Esophagus squamous epithelium (tissue), 5 donors: ENCODE measurements at places on chromosomes 7 and 10.

DNA sequence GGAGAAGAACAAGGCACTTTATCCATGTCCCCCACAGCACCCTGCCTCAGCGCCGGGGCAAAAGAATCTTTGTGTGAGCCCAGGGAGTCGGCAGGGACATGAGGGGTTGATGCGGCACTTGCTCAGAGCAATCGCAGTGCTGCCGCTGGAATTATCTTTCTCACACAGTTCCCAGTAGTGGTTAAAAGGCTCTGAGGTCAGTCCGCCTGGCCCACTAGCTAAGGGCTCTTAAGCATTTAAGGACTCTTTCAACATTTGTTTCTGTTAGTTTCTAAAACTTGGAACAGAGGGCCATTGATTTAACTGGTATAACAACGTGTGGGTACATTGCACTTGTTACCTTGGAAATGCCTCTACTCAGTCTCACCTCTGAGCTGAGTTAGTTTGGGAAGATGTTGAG is 208.0 kb upstream of the C7orf33 start:
- DNase-seq = no peak

DNA sequence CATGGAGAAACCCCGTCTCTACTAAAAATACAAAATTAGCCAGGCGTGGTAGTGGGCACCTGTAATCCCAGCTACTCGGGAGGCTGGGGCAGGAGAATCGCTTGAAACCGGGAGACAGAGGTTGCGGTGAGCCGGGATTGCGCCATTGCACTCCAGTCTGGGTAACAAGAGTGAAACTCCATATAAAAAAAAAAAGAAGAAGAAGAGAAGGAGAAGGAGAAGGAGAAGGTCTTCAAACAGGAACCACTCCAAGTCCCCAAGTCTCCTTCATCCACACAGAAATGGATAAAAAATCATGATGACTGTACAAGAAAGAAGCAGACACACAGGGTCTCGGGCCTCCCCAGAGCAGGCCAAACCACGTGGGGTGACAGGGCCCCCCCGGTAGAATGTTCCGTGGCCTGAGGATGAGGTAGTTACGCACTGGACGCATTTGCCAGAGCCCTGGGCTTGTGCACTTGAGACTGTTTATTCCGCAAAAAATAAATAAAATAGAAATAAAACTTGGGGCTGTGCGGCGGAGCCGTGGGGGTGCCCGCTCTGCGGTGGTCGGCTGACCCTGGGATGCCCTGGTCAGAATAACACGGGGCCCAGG is 15.8 kb downstream of the VENTX start:
- no peak for DNase-seq

- DNase-seq = no peak
These were observed 8.4 kb downstream of the BNIP3 start for GRCh38 chr10:131973160-131973951.

GRCh38 chr10:11499425-11500071 is 111.9 kb downstream of the USP6NL start:
- DNase-seq = no peak

DNA sequence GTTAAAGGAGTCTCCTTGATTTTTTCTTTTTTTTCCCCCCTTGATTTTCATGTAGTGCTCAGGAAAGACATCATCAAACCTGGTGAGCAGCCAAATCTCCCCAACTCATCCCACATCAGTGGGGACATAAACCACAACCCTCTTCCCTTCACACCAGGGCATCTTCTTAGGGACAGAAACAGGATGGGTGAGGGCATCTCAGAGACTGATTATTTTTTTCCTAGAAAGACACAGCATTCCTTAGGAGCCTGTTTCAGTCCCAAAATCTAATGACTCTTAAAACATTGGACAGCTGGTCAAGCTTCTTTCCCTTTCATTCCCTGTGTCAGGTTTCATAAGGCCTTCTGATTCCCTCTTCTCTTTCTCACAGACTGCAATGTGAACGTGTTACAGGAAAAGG is 31.5 kb upstream of the GSAP start:
- DNase-seq = no peak

GRCh38 chr10:46524472-46525176 is 31.8 kb downstream of the GPRIN2 start:
- DNase-seq = no peak

GRCh38 chr7:128794020-128794419 is 2.3 kb downstream of the CCDC136 start:
- no peak for DNase-seq

DNA sequence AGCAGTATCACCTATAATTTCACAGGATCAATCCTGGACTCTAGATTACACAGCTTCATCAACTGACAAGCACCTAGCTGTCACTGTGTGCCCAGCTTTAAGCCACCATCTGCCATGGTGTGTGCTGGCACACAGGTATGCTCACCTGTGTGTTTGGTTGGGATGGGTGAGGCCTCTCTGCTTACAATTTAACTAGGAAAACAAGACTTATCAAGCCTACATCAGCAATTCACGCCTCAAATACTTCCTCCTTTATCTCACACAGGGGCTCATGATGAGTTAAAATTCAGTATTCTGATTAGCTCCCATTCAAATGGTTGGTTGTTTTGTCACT is 608.2 kb downstream of the PARD3 start:
- no peak for DNase-seq

- no peak for DNase-seq
These were observed 141.7 kb downstream of the SORCS1 start for GRCh38 chr10:107022600-107023354.

- DNase-seq = no peak
These were observed 30.2 kb upstream of the ERCC6 start for GRCh38 chr10:49569031-49569631.

DNA sequence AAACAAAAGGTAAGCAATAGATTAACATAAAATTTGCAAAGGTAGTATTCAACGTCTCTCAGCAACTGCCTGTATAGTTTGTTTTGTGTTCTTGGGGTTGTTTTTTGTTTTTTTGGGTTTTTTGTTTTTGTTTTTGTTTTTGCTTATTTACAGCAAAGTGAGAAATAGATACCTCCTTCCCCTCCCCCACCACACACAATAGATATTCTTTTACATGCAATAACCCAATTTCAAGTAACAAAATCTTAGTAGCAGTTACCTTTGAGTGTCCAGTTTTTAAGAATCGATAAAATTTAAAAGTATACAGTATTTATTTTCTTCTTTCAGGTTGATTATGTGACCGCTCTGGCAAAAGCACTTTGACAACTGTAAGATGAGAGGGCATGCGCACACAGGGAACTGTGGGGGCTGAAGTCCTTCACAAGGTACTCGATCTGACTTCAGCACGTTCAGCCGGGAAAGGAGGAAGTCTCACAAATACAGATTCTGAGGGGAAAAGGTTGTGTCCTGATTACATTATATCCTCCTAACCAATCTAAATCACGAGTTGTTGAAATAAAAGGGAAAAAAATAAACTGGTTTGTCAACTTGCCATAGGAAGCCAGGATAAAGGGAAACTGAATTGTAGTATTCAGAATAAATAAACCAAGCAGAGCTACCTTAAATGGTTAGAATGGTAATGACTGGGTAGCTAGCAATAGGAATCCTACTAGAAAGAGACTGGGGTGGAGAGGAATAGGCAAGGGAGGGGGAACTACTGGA is 47.8 kb downstream of the CPEB3 start:
- DNase-seq = no peak

DNA sequence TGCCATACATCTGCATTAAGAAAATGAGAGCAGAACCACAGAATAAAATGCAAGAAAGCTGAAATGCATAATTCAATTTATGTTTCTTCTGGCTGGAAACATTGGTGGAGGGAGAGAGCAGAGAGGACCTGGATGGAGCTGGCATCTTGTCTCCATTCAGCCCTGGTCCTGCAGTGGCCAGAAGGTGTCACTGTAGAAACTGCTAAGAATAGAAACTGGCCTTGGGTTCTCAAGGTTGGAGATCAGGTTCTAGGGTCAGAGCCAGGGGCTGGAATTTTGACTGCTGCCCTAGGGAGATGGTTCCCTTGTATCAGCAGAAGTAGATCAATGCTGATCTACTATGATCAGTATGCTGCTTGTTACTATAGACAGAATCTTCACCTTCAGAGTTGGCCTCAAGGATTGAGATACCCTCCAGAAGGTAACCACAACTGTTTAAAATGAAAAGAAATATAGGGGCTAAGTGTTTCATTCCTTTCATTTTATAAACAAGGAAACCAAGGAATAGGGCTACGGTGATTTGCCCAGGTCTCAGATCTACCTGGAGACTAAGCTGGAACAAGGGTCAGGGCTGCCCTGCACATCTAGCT is 13.1 kb downstream of the TAS2R41 start:
- DNase-seq = no peak

GRCh38 chr10:125626671-125627070 is 56.3 kb downstream of the TEX36 start:
- no peak for DNase-seq

GRCh38 chr7:128928882-128929788 is 8.6 kb upstream of the IRF5 start:
- DNase-seq = no peak

DNA sequence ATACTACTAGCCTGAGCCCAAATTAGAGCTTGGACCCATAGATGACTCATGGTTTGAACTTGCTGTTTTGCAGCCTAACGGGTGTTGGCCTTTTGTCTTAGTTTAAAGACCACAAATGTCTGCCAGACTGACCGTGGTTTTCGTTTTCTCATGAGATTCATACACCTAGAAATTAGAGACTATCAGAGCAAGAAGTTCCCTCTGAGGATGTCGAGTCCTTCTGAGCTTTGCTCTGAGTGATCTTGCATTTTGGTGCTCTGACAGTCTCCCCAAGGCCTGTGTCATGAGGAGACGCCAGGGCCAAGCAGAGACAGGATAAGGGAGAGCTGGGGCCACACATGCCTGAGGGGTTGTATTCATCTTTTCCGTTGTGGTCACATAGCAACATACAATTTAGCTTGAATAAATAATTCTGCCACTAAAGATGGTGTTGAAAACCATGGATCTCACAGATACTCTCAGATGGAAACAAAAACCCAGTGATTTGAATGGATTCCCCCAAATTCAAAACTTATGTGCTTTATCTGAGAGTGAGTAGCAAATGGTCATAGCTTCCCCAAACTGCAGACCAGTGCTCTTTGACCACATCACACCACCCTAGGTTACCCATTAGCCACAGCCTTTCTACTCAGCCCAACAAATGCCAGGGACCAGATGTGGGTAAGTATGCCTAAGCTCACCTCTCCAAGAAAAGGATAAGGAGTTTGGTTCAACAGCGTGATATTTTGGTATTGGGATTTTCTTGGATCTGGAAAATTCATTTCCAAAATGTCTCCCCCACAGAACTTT is 762.0 kb upstream of the IGFBP3 start:
- DNase-seq = no peak

DNA sequence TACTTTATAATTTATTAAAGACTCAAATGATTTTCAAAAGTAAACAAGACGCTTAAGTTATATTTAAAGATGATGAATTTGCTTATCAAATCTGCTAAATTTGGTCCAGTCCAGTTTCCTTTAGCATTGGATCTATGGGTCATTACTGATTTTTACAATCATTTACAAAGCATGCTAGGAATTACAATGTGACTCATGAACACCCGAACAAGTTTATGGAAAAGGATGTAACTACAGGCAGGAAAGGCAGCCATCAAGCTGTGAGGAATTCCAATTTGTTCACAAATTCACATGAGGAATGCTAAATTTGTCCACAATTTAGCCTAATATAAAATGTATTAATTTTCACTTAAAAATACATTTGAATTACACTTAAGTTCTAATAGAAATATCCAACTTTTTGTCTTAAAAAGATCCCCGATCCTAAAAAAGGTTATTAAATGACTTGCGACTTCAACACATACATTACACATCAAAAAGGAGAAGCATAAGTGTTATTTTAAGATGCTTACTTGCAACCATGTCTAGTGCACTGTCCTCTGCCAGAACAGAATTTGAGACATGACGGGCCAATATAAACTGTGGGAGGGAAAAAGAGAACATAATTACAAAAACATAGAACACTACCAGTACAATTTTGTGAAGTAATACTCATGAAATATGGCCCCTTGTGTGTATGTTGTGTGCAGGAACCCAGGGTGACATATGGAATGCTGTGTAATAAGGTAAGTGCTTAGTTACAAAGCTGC is 194.2 kb upstream of the SLC26A5 start:
- DNase-seq = no peak

GRCh38 chr7:105827151-105827875 is 49.1 kb downstream of the ATXN7L1 start:
- no peak for DNase-seq

- DNase-seq = no peak
These were observed 20.0 kb downstream of the CUBN start for GRCh38 chr10:17109475-17110207.

DNA sequence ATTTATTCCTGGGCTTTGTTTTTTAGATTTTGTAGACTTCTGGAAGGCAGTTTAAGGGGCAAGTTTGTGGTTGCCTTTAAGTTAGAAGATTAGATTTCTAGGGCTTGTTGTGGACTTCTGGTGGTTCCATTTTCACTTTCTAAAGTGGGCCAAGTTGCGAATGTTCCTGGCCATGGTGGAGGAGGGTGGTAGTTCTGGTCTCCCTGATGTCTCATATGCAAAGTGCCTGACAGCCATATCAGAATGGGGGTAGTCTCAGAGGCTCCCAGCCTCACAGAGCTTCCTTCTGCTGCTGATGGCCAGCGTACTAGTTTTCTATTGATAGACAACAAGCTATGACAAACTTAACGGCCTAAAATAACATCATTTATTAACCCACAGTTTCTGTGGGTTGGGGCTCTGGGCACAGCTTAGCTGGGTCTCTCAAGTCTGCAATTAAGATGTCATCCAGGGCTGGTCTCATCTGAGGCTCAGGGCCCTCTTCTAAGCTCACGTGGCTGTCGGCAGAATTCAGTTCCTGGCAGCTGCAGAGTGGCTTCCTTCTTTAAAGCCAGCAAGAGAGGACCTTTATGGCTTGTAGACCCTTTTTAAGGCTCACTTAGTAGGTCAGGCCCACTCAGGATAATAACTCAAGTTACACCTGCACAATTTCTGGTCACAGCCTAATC is 44.8 kb downstream of the BMPER start:
- no peak for DNase-seq

DNA sequence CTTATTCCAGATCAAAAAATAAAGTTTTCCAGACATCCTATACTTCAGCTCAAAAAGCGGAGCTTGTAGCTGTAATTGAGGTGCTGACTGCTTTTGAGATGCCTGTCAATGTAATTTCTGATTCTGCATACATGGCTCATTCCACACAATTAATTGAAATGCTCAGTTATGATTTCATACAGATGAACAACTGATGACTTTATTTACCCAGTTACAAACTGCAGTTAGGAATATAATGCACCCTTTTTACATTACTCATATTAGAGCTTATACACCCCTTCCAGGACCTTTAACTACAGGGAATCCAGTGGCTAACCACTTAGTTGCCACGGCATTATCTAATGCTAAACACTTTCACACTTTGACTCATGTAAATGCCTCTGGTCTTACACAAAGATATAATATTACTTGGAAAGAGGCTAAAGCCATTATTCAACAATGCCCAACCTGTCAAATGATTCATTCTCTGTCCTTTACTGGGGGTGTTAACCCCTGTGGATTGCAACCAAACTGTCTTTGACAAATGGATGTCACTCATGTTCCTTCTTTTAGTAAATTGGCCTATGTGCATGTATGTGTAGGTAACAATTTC is 147.3 kb downstream of the ZNF33B start:
- DNase-seq = no peak

DNA sequence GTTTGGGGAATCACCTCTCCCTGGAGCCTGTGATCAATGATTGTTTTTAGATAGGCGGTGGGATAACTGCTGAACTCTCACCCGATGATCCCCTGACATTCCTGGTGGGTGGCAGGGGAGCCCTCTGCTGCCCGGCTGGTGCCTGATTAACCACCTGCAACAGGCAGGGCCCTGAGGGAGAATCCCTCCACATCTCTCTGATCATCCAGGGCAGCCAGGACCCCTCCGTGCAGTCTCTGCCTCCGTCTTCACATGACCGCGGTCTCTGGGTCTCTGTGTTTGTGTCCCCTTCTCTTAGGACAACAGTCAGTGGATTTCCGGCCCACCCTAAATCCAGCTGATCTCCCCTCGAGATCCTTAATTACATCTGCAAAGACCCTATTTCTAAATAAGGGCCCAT is 17.4 kb downstream of the CALML5 start:
- DNase-seq = no peak
